Fibroblast of mammary gland (primary cell): ENCODE measurements at places on chromosomes 16 and 17.

DNA sequence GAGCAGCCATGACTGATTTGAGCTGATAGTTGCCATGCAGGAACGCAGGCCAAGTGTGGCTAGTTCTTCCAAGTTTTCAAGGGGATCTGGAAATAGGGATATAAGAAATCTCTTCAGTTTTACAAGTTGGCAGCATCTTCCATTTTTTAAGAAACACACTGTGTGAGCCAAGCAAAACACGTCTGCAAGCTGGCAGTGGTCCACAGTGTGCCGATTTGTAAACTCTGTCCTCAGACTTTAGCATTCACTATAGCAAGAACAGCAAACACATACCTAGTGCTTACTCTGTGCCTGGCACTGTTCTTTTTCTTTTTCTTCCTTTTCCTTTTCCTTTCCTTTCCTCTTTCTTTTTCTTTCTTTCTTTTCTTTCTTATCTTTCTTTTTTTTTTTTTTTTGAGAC, 2.9 kb downstream of the ORAI3 start:
- DNase-seq, result peak; percentile 75

DNA sequence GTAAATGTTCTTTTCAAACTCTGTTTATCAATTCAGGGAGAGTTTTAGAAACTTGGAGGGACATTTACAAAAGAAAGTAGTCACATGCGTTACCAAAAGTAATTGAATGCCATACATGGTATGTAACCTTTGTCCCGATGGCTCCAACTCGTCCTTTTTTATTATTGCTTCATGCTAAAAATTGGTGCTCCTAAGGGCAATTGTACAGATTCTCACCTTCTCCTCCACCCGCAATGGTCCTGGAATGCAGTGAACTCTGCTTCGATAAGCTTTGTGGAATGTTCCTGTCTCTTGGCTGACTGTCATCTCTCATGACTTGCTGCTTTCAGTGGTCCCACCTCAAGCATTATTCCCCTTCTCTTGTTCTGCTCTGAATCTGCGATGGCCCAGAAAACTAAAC, 20.9 kb downstream of the GNAO1 start:
- DNase-seq, result no peak

DNA sequence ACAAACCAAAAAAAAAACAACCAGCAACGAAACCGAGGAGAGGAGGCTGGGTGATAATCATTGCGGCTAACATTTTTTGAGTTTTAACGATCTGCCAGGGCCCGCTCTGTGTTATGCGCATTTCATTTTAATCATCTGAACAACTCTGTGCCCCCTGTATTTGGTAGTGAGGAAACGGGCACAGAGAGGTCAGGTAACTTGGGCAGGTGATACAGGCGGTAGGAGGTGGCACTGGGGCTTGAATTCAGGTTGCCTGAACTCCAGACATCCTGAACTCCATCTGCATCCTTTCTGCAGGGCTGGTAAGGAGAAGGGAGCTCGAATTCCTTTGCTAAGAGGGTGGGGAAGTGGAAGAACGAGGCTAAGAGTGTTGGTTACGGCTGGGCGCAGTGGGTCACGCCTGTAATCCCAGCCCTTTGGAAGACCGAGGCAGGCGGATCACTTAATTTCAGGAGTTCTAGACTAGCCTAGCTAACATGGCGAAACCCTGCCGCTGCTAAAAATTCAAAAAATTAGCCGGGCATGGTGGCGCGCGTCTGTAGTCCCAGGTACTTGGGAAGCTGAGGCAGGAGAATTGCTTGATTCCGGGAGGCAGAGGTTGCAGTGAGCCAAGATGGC, 1.1 kb downstream of the CLUAP1 start:
- no peak for DNase-seq

GRCh38 chr17:65515959-65516948, 45.2 kb downstream of the AXIN2 start:
- DNase-seq, result no peak

DNA sequence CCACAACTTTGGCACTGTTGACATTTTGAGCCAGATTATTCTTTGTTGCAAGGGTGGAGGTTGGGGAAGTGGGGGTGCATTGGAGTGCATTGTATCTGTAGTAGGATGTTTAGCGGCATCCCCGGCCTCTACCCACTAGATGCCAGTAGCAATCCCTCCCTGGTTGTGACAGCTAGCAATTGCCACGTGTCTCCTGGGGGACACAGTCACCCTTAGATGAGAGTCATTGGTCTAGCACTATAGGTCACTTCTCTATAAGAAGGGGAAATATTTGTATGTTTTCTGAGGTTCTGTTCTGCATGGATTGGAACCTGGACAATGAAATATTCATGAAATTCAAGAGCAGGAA, 32.4 kb downstream of the MSI2 start:
- no peak for DNase-seq

DNA sequence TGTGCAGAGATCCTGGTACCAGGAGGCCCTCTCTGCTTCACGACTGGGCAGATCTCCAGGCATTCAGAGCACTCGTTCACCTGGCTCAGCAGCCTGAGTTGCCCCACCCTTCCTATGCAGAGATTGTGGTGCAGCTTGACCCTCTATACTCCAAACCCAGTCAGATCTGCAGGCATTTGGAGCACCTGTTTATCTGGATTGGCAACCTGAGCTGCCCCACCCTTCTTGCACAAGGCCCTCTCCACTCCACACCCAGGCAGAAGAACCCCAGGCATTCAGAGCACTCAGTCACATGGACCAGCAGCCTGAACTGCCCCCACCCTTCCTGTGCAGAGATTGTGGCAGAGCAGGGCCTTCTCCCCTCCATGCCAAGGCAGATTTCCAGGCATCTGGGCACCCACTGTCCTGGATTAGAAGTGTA, 88.4 kb upstream of the CDH5 start:
- DNase-seq, result no peak

GRCh38 chr17:32551186-32551955, 64.6 kb downstream of the CDK5R1 start:
- peak; percentile 52 for DNase-seq

- DNase-seq, result no peak
Observed at GRCh38 chr17:1004769-1005295, 7.9 kb downstream of the TIMM22 start.

DNA sequence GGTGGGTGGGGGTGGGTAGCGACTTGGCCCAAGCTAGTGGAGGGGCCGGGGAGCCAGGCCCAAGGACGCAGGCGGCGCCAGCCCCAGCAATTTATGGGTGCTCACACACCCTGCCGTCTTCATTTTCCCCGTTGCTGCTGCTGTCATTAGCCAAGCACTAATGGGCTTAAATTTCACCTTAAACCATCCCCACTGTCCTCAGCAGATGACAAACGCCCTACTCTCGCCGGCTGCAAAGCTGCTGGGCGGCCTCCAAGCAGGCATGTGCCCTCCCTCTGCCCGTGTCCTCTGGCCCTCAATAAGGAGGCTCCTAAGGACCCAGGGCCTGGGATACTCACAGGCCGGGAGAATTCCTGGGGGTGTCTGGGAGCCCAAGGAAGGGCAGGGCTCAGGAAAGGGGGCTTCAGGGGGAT, 66.1 kb downstream of the SREBF1 start:
- DNase-seq, result no peak
